ENCODE measurements at places on chromosomes 12 and 14.

DNA sequence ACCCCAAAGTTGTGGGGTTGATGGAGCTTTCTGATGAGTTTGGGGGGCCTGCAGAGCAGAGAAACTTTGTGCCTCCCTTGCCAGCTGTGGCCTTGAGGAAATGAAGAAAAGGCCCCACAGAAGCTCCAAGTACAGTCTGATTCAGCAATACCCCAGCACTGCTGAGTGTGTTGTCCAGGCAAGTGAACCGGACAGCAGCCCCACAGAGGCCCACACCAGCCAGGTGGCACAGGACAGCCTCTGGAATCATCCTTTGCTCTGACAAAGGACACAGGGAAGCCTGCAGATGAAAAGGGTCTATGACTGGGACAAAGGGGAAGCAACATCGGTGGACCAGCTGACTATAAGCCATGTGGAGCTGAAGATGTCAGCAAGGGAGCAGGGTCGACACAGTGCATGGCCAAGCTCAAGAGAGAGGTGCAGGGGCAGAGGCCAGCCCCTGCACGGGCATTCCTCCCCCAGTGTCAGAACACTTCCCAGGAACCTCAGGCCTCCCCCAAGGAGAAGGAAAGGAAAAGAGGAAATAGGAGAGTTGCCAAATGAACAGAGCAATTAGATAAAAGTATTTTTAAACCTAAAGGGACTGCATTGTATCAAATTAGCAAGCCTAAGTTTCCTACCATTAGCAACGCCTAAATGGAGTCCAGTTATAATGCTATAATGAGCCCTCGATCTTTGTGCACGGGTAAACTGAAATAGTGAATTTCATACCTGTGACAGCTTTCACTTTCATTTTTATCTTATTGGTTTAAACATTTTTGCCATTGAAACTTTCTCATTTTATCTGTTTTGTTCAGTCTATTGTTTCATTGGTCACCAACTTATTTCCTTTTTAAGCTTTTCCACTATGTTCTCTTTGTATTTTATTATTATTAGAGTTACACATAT, 46.3 kb upstream of the PTGDR start:
- DNase-seq: no peak

GRCh38 chr12:88855301-88855700, 275.0 kb upstream of the KITLG start:
- no peak for DNase-seq

- no peak for DNase-seq
These were observed 533.9 kb upstream of the LRFN5 start for GRCh38 chr14:41072776-41073175.

DNA sequence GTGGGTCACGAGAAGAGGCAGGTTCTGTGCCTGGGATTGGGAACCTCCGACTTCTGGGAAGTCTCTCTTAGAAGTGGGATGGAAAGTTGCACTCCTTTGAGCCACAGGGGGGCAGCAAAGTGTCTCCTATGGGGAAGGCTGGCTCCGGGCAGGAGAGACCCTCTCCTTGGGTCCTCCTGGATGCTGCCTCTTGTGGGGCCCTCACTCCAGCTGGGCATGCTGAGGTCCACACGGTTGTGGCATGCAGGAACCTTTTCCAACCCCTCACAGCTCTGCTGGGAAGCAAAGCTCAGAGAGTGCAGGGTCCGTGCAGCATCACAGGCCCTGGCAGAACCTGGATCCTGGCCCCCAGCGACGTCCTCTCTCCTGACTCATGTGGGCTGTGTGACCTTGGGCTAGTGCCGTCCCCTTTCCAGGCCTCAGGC, 17.4 kb downstream of the SDSL start:
- no peak for DNase-seq

DNA sequence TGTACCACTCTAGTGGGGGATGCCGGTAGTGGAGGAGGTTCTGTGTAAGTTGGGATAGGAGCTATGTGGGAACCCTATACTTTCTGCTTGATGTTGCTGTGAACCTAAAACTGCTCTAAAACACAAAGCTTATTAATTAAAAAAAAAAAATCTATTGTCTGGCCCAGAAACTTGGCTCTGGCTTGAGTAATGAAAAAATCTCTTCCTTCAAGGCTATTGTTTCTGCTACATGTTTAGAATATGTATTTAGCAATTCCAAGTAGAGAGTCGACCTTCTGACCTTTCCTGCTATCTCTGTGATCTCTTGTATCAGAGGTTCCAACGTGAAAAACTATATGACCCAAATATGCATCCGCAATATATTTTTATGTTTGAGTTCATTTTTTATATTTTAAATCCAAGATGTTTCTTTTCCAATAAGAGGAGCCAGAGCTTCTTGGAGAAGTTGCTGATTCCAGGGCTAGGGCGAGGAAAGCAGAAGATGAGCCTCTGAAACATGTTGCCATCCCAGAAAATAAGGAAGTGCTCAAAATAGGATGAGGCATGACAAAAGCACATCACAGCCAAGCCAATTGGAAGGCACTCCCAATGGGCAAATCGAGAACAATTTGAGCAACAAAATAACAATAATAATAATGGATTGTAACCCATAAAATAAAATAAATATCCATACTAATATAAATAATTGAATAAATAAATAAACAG, 184.6 kb upstream of the TMEM260 start:
- DNase-seq: no peak

- no peak for DNase-seq
These were observed 118.9 kb downstream of the NOVA1 start for GRCh38 chr14:26478967-26479366.

DNA sequence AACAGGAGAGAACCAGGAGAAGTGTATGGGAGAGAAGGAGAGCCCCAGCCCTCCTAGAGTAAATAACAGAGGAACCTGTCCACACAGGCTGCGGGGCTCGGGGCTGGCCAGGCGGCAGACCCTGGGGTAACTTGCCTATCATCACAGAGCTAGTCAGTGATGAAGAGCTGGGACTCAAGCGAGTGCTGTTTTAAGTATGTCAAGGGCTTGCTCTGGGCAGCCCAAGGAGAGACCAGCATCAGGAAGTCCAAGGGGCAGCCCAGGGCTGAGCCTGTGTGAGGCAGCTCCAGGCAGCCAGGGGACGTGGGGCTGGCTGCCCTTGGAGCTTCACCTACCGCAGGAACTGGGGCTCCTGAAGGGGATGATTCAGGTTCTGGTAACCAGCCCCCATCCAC, 10.0 kb downstream of the VWF start:
- DNase-seq: no peak

DNA sequence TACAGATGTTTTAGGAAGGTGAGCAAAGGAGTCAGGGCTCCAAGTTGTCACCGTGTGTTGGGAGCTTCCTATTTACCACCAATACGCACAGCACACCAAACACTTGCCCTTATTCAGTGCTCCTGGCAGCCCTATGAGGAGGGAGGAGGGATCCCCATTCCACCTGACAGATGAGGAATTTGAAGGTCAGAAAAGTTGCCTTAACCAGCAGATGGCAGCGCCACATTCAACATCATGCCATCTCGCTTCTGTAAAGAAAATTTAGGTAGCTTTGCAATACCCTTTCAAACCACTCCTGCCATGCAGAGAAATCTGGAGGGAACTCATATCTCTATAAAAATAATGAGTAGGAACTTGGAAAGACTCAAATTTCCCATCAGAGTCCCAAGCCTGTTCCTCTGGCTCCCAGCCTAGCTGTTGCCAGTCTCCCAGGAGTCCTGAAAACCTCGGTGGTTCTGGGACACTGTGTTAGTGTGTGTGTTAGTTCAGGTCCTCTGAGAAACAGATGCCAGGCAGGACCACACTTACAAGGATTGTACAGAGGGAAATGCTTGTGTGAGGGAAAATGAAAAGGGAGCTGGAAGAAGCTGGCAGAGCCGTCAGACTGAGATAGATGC, 410.5 kb downstream of the MED13L start:
- no peak for DNase-seq

- no peak for DNase-seq
These were observed 79.5 kb downstream of the OTOGL start for GRCh38 chr12:80178846-80179245.

DNA sequence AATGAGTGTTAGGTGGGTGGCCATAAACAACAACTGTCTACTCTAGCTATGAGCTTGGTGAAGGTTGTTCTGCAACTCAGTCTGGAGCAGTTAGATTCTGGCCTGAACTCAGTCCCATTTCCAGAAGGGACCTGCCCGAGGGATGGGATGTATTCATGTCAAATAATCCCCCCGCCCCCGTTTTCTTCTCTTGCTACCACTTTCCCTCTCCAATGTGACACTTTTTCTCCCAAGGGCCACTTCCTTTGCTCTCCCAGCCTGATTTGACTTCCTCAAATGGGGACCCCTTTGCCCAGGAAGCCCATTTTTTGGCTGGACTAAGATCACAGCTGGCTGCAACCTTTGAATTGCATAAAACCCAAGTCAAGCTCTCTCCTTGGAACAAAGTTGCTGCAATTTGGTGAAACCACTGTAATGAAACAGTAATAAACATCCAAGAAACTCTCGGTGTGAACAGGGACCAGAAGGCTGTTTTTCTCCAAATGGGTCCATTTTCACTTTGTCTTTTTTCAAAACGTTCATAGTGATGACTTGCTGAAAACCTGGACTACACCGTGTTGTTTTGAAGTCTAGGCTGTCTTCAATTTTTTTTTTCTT, 137.2 kb upstream of the GSC start:
- DNase-seq: no peak

All from activated T-helper 9 cell treated with anti-CD3 and anti-CD28 coated beads, Interleukin-2, amount 50 U/mL, for 16 hours (primary cell).